ENCODE measurements at places on chromosomes 7 and 10.

DNA sequence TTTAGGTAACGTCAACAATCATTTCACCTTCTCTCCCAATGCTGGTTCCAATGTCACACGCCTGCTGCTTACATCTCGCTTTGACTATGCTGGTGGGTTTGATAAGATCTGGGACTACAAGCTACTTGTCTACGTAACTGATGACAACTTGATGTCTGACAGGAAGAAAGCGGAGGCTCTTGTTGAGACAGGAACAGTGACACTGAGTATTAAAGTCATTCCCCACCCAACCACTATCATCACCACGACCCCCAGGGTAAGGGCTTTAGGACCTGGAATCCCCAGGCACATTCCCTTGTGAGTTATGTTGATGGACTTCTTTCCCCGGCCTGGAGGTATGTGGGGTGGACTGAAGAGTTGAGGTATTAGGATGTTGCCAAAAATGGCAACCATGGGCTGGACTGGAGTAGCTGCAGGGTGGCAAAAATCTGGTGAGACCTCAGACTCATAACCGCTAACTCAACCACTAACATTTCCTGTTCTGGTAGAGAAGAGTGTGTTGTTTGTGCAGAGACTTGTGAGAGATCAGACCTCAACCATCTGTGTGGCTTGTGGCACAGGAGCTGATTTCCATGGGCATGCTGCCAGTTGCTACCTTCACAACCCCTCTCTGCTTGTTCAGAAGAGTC is 59.2 kb downstream of the CDHR3 start:
- no peak for DNase-seq
- peak overlapping the region; percentile 42 for H3K4me3 ChIP-seq
- no peaks in the 10 kb centered on the region for H3K27me3 ChIP-seq
- H3K36me3 ChIP-seq, result no peaks in the 10 kb centered on the region
- peaks cover 61% of the 10 kb centered on the region for H3K4me1 ChIP-seq
- H3K27ac ChIP-seq, result peak overlapping the region; percentile 50

DNA sequence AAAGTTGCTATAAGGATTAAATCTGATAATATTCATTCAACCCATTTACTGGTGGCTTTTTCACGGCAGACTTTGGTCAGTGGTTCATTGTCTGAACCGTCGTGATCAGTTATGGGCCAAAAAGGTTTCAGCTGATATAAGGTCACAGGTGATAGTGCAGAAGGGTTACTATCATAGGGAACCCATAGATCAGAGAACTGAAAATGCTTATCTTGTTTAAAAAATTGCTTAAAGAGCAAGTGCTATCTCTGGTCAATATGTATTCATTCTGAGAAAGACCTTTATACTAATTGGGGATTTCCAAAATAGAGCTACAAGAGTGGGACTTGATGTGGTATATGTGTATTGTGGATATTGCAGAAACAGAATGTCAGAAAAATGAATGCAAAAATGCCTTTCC is 147.8 kb upstream of the SEMA3E start:
- DNase-seq, result no peak
- no peaks in the 10 kb centered on the region for H3K36me3 ChIP-seq
- H3K4me1 ChIP-seq, result no peaks in the 10 kb centered on the region
- no peak overlapping the region for H3K4me3 ChIP-seq

- peaks cover 81% of the 10 kb centered on the region for H3K36me3 ChIP-seq
- no peak for DNase-seq
- no peak overlapping the region for H3K27ac ChIP-seq
- H3K4me1 ChIP-seq, result peaks cover 5% of the 10 kb centered on the region
- no peaks in the 10 kb centered on the region for H3K27me3 ChIP-seq
- no peak overlapping the region for H3K4me3 ChIP-seq
These were observed 39.7 kb downstream of the TES start for GRCh38 chr7:116249969-116250553.

DNA sequence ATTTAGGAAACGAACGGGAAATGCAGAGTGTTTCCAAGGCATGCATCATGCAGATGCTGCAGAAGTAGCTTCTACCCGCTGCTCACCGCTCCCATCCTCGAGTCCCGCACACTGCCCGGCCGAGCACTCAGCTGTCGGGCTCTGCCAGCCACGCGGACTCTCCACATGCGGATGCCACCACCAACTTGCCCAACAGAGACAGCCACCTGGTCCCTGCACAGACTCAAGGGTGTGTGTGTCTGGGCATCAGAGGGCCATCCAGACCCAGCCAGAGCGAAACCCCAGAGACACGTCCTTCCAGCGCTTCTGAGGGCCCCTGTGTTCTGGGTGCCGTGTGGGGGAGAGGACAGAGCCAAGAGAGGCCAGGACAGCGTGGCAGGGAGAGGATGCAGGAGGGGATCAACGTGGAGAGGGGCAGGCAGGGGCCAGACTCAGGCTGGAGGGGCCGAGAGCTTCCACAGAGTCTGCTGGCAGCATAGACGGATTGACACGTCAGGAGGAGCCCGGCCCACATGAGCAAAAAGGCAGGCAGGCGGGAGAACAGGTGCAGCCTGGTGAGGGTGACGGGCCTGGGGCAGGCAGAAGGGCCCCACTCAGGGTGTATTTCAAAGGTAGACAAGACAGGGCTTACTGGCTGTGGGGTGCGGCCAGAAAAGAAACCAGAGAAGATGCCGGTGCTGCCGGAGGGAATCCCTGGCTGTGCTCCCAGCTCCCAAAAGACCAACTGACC is 18.3 kb downstream of the GPER1 start:
- no peak overlapping the region for H3K27ac ChIP-seq
- H3K27me3 ChIP-seq, result peaks cover 13% of the 10 kb centered on the region
- H3K36me3 ChIP-seq, result no peaks in the 10 kb centered on the region
- no peak overlapping the region for H3K4me3 ChIP-seq

DNA sequence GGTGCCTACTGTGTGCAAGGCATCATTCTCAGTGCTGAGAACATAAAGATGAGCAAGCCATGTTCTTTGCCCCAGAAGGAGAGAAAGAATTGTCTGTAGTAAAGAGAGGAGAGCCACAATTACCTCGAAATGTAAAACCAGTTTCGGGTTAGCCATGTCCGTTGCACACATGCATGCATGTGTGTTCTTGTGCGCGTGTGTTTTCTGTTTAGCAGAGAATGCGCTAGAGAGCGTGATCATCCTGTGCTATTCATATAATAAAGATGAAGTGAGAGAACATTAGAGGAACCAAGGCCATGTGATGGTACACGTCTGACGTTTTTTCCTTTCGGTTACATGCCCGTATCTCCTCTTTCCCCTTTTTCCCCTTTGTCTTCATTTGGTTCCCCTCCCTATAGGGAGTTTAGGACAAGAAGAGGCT is 158.2 kb downstream of the CELF2 start:
- peaks cover 54% of the 10 kb centered on the region for H3K36me3 ChIP-seq
- no peaks in the 10 kb centered on the region for H3K4me1 ChIP-seq
- H3K27ac ChIP-seq, result peak overlapping the region; percentile 94
- no peaks in the 10 kb centered on the region for H3K27me3 ChIP-seq
- peak overlapping the region; percentile 80 for H3K4me3 ChIP-seq

GRCh38 chr10:19629567-19629966 is 186.7 kb upstream of the PLXDC2 start:
- H3K4me1 ChIP-seq, result no peaks in the 10 kb centered on the region
- no peak overlapping the region for H3K4me3 ChIP-seq

DNA sequence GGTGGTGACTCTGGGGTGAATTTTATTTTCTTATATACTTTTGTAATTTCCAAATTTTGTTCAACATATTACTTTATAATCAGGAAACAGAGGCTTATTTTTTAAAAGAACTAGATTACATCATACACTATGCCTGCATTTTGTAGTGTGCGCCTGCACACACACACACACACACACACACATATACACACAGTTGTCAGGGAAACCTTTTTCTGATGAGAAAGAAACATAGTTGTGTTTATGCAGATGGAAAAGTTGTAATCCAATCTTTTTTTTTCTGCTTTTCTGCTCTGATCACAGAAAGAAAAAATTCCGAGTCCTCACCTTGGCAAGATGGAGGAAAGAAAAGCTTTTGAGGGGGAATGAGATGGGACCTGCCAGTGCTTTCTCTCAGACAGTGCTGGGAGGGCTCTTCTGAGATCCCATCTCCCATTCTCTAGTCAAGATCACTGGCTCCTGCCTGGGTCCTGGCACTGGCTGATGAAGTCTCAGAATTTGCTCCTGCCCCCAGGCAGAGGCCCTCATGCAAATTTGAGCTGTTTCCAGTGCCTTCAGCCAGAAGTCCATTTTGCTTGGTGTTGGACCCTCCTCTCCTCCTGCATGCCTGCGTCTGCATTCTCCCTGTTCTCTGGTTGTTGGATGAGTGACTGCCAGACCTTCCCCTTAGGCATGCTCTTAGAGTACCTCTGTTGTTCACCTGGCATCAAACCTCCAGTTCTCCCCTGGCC is 59.7 kb downstream of the TLL2 start:
- peaks cover 9% of the 10 kb centered on the region for H3K27me3 ChIP-seq
- H3K4me3 ChIP-seq, result no peak overlapping the region
- H3K27ac ChIP-seq, result no peak overlapping the region
- no peaks in the 10 kb centered on the region for H3K4me1 ChIP-seq

DNA sequence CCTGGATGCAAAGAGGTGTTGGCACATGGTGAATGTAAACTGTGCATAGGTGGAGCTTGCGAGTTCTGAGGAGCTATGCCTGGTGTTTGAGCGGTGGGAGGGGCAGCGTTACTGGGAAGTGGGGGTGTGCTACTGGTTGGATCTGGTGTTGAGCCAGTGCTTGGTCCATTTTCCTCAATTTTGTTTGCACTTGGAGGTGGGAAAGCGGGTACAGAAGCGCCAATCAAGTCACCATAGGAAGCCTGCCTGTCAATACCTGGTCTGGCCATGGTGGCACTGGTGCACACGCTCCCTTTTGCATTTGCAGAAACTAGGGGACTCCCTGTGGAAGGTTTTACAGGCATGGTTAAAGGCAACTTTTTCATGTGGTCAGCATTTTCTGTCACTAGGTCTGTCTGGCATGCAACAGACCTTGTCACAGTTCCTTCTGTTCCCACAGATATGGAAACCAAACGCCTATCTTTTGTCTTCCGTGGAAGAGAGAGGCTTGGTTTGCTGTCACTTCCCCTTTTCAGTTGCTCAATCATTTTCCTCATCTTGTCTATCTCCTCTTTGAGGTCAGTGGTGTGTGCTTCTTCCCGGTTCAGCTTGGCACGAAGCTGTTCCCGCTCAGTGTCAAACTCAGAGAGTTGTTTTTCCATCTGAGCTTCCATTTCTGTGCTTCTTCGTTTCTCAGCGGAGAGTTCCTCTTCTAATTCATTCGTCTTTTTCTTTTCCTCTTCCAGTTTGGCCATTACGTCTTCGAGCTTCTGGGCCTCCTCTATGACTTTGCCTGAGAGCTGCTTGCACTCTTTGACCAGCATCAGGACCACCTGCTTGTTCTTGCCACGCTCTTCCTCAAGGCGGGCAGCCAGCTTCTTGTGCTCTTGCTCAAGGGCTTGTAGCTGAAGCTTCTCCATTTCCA is 81.1 kb downstream of the CTTNBP2 start:
- H3K27me3 ChIP-seq, result peaks cover 8% of the 10 kb centered on the region
- H3K36me3 ChIP-seq, result no peaks in the 10 kb centered on the region
- no peak for DNase-seq
- H3K4me3 ChIP-seq, result no peak overlapping the region
- H3K4me1 ChIP-seq, result peaks cover 4% of the 10 kb centered on the region
- no peak overlapping the region for H3K27ac ChIP-seq

DNA sequence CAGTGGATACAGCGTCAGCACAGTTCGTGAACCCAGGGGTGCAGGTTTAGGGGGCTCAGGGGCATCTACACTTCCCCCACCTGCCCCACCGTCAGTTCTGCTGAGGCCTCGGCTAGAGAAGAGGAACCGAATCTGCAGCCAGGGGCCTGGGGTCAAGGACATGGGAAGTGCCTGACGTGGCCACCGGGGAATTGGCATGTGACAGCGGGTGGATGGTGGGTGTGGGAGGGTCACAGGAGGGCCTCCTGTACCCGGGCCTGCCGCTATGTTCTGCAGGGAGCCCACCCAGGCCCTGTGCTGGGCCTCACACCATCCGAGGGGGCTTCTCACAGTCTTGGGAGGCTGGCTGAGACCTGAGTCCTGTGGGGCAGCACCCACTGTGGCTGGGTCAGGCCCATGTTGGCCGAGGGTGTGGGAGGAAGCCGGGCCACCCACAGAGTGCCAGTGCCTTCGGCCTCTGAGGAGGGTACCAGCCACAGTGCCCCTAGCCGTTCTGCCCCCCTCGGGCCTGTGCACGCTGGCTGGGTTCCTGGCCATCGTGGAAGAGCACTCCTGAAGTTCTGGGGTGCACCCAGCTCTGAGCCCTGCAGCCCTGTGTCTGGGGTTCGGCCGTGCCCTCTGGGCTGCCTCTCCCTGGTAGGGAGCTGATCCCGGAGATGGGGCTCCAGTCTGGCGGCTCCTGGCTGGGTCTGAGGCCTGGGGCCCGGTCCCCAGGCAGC is 5.9 kb downstream of the TTYH3 start:
- H3K4me3 ChIP-seq, result peak overlapping the region; percentile 28
- H3K36me3 ChIP-seq, result peaks cover 2% of the 10 kb centered on the region
- peak; percentile 57 for DNase-seq
- H3K4me1 ChIP-seq, result peaks cover 64% of the 10 kb centered on the region

GRCh38 chr10:49090696-49091380 is 24.5 kb downstream of the VSTM4 start:
- no peaks in the 10 kb centered on the region for H3K4me1 ChIP-seq
- H3K4me3 ChIP-seq, result no peak overlapping the region
- H3K36me3 ChIP-seq, result no peaks in the 10 kb centered on the region

- no peaks in the 10 kb centered on the region for H3K27me3 ChIP-seq
- no peak overlapping the region for H3K4me3 ChIP-seq
- DNase-seq, result peak; percentile 12
- H3K4me1 ChIP-seq, result peaks cover 69% of the 10 kb centered on the region
- H3K27ac ChIP-seq, result peak overlapping the region; percentile 35
These were observed 1.8 kb downstream of the PGAM2 start for GRCh38 chr7:44063547-44063893.

GRCh38 chr10:71368643-71369042 is 28.1 kb upstream of the CDH23 start:
- H3K4me1 ChIP-seq, result peaks cover 27% of the 10 kb centered on the region
- no peak overlapping the region for H3K27ac ChIP-seq
- H3K27me3 ChIP-seq, result no peaks in the 10 kb centered on the region
- H3K4me3 ChIP-seq, result no peak overlapping the region
- no peak for DNase-seq

- H3K36me3 ChIP-seq, result no peaks in the 10 kb centered on the region
- no peak overlapping the region for H3K27ac ChIP-seq
- no peak overlapping the region for H3K4me3 ChIP-seq
- H3K4me1 ChIP-seq, result peaks cover 4% of the 10 kb centered on the region
These were observed 68.6 kb downstream of the CELF2 start for GRCh38 chr10:11086177-11086840.
